ENCODE measurements at places on chromosomes 2 and 18.

DNA sequence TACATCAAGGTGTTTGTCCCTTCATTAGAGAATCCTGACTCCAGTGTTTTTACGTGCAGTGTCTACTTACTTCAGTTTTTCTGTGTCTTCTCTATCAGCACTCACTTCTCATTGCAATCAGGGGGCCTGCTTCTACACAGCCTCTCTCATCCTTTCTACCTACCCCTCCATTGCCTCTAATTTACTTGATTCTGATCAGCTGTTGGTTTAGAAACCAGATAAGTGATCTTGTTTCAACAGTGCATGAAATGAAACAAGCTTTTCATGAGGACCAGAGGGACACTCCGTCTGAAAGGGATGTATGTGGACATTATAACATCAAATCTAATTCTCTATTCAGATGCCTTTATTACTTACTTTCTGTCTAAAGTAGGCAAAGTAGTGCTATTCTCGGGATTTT lies 136.9 kb downstream of the PRKCE start:
- DNase-seq = no peak

- DNase-seq = no peak
Observed at GRCh38 chr2:207516206-207516605, 13.6 kb upstream of the CREB1 start.

- no peak for DNase-seq
Observed at GRCh38 chr2:17426743-17427142, 91.5 kb downstream of the RAD51AP2 start.

GRCh38 chr2:69642709-69643601 lies 584 bp downstream of the AAK1 start:
- peak; percentile 60 for DNase-seq

DNA sequence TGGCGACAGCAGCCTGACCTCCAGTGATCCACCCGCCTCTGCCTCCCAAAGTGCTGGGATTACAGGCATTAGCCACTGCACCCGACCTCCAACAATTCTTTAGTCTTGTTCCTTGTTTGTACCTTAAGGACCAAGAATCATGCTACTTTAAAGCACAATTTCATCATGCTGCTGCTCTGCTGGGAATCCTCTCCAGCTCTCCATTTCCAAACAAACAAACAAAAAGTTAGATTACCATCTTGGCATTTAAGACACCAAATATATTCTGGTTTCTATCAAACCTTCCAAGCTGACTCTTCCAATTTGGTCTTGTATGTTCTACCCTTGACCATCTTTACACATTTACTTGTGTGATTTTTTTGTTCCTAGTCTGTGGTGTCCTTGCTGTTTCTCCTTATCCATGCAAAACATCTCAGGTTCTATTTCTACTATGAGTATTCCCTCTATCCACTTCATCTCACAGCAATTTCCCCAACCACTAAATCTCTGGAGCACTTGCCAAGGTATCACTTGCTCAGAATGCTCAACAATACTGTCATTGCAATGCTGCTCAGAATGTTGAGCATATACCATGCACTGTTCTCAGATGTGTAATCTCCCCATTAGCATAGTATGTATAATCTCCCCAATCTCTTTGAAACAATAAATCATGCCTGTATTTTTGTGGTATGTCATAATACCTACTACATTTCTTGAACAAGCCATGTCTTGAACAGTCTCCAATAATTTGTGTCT lies 73.2 kb upstream of the GALNT5 start:
- no peak for DNase-seq

DNA sequence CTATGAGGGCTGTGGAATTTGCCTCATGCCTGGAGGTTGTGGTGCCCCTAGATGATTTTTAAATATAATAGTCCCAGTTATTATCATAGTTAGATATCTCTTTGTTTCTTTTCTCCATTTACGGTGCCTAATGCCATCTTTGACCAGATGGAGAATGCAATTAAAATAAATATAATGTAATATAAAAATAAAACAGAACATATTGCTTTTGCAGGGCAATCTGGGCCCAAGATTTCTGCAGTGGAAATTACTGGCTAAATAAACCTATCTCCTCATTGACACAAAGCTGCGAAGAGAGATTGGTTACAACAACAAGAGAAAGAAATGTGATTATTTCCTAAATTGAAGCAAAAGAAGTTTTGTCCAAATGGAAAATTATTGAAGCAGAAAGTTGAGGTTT lies 51.8 kb downstream of the CPO start:
- no peak for DNase-seq

DNA sequence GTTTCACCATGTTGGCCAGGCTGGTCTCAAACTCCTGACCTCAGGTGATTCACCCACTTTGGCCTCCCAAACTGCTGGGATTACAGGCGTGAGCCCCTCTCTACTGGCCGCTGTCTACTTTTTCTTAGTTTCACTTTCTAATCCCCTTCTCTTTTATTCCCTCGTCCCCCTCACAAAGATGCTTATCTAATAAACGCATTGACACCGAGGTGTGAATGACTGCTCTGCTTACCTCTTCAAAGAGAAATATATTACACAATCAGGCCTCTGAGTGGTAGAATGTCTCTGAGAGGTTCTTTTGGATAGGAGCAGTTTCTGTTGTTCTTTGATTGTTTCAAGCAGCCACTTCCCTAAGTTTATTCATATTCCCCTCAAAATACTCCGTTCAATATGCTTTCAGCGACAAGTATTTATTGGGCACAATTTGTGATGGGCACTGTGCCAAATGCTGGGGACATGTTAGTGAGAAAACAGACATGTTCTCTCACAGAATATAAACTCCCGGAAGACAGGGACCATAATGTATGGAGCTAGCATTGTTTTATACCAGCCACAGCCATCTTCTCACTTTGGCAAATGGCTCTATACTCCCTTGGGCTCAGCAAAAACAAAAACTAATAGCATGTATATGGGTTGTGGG lies 34.7 kb upstream of the RAPH1 start:
- DNase-seq = no peak

DNA sequence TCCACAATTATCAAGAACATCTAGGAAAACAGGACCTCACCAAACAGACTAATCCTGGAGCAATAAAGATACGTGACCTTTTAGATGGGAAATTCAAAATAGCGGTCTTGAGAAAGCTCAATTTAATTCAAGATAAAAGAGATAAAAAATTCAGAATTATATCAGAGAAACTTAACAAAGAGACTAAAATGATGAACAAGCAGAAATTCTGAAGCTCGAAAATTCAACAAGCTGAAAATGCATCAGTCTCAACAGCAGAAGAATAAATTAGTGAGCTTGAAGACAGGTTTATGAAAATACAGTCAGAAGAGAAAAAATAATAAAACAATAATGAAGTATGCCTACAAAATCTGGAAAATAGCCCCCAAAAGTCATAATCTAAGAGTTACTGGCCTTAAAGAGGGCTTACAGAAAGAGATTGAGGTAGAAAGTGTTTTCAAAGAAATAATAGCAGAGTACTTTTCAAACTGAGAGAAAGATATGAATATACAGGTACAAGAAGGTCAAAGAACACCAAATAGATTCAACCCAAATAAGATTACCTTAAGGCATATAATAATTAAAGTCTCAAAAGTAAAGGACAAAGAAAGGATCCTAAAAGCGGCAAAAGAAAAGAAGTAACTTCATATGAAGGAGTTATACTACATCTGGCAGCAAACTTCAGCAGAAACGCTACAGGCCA lies 13.2 kb downstream of the ORC4 start:
- no peak for DNase-seq

DNA sequence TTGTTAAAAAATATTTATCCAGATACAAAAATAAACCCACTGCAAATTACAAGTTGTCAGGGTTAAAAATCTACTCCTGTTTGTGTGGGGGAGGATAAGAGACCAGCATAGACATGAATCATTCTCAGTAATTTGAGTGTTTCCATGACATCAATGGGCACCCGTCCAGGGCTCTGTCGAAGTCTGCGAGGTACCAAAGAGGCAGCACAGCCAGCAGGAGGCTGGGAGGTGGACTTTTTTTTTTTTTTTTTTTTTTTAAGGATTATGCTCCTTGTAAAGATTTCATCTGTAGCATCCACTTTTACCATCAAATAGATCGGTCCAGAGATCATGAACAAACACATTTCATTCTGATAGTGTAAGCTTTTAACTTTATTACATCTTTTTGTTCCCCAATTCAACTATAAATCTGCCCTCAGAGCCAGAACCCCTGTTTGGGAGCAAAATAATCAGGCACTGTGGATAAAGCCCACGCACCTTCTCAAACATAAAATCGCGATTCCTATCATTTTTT lies 182.0 kb downstream of the TCF4 start:
- peak; percentile 49 for DNase-seq

DNA sequence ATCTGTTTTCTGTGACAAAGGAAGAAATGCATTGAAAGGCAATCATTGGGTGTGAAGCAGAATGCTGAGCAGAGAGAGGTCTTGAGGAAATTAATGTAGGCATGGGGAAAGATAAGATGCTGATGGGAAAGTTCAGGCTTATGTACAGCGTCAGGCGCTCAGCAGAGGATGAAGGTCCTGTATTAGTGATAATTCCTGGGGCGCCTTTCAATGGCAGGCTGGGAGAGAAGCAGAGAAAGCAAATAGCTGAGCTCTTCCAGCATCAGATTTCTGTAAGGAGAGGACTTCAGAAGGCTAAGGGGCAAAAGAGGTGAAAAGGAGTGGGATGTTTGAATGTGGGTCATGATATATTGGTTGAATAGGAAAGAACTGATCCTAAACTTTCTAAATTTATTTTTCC lies 129.8 kb downstream of the HNMT start:
- DNase-seq = no peak

DNA sequence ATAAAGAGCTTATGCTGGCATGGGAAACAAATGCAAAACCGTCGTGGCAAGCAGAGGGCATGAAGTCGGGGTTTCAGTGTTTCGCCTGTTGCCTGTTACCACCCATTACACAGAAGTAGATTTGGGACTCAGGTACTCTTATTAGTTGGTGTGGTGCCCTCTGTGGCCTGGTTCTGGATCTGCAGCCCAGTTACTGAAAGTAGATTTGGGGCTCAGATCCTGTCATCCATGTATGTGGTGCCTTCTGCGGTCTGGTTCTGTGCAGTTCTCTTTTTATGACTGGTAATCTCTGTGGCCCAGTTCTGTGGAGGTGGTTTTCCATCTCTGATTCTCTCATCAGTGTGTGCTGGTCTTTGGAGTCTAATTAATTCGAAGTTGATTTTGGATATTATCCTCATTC lies 45.2 kb downstream of the ADNP2 start:
- no peak for DNase-seq

DNA sequence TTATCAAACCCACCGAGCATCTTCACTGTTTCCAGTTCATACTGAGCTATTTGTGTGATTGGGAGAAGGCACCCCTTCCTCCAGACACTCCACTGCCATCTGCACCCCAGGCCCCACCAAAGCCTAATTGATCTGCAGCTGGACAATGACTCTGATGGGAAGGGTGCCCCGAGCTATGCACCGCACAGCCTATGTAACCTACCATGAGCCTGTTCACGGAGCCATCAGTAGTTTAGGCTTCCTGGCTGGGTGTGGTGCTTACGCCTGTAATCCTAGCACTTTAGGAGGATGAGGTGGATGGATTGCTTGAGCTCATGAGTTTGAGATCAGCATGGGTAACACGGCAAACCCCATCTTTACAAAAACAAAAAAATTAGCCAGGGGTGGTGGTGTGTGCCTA lies 17.8 kb upstream of the ASAP2 start:
- no peak for DNase-seq

- DNase-seq = no peak
Observed at GRCh38 chr2:204763974-204764703, 218.9 kb downstream of the PARD3B start.

- DNase-seq = no peak
Observed at GRCh38 chr18:63676526-63677323, 15.0 kb upstream of the SERPINB3 start.

- no peak for DNase-seq
Observed at GRCh38 chr18:23207191-23207955, 72.1 kb downstream of the CABLES1 start.

GRCh38 chr2:69801745-69802290 lies 27.6 kb upstream of the GMCL1 start:
- DNase-seq = no peak

DNA sequence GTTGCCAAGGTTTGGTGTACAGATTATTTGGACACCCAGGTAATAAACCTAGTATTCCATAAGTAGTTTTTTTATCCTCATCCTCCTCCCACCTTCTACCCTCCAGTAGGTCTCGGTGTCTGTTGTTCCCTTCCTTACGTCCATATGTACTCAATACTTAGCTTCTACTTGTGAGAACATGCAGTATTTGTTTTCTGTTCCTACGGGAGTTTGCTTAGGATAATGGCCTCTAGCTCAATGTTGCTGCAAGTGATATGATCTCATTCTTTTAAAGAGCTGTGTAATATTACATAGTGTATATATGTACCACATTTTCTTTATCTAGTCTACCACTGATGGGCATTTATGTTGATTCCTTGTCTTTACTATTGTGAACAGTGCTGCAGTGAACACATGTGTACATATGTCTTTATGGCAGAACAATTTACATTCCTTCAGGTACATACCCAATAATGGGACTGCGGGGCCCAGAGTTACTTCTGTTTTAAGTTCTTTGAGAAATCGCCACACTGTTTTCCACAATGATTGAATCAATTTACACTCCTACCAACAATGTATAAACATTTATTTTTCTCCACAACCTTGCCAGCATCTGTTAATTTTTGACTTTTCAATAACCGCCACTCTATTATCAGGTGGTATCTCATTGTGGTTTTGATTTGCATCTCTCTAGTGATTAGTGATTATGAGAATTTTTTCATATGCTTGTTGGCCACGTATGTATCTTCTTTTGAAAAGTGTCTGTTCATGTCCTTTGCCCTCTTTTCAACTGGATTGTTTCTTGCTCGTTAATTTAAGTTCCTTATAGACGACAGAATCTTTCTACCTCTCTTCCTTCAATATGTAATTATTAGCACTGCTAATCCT lies 88.0 kb downstream of the MEMO1 start:
- DNase-seq = no peak

DNA sequence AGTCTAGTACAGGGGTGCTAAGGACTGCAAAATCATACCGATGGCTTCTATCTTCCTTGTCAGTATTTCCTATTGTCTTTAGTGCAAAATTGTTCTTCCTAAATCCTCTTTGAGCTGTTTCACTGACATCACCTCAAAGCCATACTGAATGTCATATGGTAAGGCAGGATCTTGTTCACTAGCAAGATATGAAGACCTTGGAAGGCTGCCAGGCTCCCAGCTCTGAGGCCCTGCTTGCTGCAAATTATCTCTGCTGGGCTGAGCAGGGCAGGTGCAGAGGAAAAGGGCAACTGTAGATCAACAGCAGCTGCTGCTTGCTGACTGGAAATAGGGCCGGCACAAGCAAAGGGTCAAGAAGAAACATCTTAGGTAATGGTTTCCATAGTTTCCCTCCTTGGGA lies 58.2 kb downstream of the PMAIP1 start:
- DNase-seq = no peak

All from anterior cingulate cortex (tissue), 58 donors.